ENCODE measurements at places on chromosomes 13 and 19.
A peak's percentile ranks its signal among the peaks of the same experiment; 100 is the strongest.

- no peak for DNase-seq
Observed at GRCh38 chr13:67769987-67770341, 539.8 kb upstream of the PCDH9 start.

DNA sequence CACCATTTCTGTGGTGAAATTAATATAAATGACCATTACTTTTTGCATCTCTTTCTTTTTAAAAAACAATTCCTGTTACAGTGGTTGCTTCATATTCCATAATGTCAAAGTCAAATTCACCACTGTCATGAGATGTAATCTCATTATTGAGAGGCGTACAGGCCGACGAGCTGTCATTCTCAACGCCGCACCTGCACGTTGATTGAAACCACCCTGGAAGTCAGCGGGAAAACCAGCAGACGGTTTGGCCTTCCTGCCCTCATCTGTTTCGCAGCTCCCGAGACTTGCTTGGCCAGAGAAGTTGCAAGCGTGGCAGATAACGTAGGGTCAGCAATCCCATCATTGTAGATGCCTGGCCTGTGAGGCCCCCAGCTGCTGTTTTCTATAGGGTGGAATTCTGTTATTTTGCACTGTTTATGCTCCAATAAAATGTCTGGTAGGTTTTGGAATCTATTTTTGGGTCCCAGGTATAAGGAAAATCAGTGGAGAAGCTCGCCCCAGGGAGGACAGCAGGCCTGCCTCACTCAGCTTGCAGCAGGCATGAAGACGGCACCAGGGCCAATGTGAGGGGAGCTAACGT is 153.4 kb downstream of the SOX1 start:
- DNase-seq: no peak

DNA sequence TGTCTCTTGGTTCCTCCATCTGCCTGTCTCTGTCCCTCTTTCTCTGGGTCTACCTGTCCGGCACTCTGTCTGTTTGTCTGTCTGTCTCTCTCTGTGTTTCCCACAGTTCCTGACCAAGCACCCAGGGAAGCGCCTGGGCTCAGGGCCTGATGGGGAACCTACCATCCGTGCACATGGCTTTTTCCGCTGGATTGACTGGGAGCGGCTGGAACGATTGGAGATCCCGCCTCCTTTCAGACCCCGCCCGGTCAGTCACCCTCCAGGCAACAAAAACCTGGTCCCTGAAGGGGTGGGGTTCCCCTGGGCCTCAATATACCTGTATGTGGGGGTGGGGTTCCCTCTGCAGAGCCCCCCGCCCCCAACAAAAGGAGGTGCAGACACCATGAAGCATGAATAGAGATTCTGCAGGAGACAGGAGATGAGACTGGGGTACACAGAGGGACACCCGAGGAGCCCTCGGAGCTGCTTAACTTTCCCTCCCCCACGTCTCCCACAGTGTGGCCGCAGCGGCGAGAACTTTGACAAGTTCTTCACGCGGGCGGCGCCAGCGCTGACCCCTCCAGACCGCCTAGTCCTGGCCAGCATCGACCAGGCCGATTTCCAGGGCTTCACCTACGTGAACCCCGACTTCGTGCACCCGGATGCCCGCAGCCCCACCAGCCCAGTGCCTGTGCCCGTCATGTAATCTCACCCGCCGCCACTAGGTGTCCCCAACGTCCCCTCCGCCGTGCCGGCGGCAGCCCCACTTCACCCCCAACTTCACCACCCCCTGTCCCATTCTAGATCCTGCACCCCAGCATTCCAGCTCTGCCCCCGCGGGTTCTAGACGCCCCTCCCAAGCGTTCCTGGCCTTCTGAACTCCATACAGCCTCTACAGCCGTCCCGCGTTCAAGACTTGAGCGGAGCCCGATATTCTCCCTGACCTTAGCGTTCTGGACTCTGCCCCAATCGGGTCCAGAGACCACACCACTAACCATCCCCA is 2.6 kb upstream of the CACNG7 start:
- DNase-seq: peak; percentile 29

DNA sequence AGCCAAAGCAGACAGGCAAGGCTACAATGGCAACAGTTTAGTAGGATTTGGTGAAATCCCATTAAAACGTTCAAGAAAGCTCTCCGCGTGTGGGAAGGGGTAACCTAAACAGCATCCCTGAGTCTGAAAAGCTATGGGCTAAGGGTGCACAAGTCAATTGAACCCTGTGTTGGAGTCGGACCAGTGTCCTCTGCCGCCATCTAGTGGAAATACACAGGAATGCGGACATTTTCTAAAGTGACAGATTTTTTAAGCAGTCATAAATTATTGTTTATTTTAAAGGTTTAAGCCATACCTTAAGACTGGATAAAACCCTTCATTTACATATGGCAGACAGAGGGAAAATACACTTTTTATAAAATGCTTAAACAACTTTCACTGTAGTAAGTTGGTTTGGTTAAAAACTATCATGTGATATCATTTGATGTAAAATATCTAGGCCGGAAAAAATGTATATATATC is 26.5 kb upstream of the LSM14A start:
- peak; percentile 77 for DNase-seq

DNA sequence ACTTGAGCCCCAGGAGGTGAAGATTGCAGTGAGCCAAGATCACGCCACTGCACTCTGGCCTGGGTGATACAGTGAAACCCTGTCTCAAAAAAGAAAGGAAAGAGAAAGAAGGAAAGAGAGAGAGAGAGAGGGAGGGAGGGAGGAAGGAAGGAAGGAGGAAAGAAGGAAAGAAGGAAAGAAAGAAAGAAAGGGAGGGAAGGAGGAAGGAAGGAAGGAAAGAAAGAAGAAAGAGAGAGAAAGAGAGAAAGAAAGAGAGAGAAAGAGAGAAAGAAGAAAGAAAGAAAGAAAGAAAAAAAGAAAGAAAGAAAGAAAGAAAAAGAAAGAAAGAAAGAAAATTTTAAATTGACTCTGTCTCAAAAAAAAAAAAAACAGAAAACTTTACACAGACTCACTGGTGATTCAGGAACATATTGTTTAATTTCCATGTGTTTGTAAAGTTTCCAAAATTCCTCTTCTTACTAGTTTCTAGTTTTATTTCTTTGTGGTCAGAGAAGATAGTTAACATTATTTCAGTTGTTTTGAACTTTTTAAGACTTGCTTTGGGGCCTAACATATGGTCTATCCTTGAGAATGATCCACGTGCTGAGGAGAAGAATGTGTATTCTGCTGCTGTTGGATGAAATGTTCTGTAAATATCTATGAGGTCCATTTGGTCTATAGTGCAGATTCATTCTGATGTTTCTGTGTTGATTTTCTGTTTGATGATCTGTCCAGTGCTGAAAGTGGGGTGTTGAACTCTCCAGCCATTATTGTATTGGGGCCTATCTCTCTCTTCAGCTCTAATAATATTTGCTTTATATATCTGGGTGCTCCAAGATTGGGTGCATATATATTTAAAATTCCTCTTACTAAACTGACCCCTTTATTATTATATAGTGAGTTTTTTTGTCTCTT is 204.4 kb upstream of the SERP2 start:
- no peak for DNase-seq

GRCh38 chr13:50241479-50241878 is 226.2 kb downstream of the KCNRG start:
- no peak for DNase-seq

Data from MCF 10A (cell line).